K562 (cell line): ENCODE measurements at places on chromosomes 2 and 18.

GRCh38 chr2:105290981-105291660, 38.4 kb downstream of the TGFBRAP1 start:
- DNase-seq, result no peak

DNA sequence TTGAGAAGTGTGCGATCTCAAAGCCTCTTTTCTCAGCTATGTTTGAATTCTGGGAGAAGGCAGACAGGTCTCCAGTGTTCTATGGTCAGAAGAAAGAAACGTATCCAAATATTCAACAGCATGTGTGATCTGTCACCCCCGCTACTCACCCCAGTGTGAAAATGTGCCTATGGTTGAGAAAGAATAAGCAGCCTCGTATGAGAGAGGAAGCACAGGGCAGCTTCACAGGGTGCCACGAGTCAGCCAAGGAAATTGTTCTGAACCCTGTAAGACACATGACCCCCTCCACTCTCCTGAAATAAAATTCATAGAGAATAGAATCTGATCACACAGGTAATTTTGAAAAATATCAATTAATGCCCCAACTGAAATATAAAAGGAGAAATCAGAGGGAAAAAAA, 8.0 kb upstream of the SF3B1 start:
- no peak for DNase-seq

DNA sequence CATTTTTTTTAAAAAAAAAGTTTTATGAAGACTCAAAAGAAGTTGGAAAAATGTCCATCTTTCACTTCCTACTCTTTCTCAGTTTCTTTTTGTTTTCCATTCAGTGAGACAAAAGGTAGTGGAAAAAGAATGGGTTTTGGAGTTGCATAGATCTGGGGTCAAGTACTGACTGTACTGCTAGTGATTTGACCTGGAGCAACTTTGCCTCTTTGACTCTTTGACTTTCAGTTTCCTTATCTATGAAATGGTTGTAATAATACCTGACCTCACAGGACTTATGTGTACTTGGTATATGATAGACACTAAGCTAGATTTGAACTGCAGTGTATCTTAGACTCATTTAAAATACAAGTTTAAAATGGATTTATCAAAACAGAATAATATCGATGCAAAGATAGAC, 3.5 kb upstream of the KCNE4 start:
- DNase-seq, result no peak

DNA sequence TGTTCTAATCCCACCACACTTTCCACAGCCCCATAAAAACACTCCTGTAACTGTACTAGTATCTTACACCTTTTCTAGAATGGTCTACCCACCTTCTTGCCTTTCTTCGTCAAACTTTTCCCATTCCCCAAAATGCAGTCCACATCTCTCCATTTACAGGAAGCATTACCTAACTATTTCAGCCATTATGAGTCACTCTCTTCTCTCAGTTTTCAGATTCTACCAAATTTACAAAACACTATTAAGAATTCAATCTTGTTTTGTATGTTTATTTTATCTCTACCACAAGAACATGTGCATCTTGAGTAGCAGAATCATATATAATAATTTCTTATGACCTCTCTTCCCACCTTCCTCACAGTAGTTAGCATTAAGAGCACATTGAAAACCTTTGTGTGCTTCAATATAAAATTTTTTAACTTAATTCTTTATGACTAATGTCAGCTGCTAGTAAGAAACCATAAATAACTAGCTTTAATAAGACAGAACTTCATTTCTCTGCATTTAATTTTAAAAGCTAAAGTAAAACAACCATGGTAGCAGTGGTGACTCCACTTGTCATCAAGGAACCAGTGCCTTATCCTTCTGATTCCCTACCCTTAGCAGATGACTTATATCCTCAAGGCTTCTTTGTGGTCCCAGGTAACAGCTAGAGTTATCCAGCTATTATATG, 56.6 kb upstream of the MAP2 start:
- no peak for DNase-seq

DNA sequence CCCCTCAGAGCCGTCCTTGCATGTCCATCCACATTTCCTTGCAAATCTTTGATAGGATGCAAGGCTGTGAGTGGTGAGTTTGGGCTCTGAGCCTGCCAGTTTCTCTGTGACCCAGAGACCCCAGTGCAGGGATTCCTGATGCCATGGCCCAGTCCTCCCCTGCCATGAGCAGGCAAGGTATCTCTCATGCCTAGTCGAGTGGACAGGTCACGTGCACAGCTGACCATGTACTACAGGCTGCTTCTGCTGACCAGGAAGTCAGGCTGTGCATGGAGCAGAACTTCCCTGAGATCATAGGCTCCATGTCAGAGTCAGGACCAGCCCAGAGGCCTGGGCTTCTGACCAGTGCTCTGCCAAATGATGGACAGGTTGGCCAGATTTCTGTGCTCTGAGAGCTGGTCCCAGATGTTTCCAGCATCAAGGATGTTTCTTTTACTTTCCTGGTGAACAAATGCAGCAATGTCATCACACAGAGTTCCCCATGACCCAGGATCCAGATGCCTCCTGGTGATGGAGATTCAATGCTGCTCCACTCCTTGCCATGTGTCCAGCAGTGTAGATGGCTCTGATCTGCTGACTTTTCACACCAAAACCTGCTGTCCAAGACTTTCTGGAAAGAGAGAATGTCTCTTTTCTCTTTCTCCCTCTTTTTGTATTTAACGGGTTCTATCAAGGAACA, 321.6 kb upstream of the HS6ST1 start:
- no peak for DNase-seq

- no peak for DNase-seq
Measured at GRCh38 chr18:5914951-5915350, 19.6 kb upstream of the TMEM200C start.

- no peak for DNase-seq
Measured at GRCh38 chr2:37831081-37831780, 93.9 kb upstream of the RMDN2 start.

DNA sequence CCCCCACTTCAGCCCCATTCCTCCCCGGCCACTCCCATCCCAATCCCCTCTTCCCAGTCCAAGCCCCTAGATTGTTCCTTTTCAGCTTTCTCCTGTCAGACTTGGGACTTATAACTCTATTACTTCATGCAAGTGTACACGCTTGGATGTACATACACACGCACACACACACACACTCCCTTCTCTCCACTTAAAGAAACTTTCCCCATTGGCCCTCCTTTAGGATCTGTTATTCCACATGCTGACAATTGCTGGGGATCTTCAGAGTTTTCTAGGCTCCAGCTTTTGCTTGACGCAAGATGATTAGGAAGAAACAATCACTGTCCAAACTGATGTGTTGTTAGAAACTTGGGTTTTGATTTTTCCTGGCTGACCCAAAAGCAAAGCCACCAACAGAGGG, 75.4 kb downstream of the CDK15 start:
- DNase-seq, result no peak

DNA sequence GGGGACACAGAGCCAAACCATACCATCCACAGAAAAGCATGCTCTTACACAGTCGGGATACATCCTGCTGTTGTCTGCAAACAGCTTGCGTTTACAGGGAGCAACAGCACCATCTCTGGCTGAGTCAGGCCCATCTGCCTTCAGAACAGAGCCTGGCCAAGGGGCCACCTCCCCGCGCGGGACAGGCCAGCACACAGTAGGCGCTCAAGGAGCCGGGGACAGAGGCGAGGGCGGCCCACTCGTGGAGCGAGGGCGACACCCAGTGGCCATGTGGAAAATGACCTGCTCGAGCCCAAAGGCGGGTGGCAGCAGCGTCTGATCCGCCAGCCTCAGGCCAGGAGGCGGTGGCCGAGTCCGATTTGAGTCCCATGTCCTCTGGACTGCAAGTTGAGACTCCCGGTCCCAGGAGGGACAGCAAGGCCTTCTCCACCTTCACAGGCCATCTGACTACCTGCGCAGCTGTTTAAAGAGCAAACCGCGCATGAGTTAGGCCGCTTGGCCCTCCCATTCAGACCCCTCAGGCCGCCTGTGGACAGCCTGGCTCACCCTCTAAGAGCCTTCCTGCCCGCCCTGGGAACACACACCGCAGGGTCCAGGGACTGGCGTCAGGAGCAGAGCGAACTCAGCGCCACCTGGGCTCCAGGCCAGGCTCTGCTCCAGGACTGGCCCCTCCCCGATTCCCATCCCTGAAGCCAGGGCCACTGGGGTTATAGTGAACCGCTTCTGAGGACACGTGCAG, 38.3 kb downstream of the TTC32 start:
- peak; percentile 74 for DNase-seq

DNA sequence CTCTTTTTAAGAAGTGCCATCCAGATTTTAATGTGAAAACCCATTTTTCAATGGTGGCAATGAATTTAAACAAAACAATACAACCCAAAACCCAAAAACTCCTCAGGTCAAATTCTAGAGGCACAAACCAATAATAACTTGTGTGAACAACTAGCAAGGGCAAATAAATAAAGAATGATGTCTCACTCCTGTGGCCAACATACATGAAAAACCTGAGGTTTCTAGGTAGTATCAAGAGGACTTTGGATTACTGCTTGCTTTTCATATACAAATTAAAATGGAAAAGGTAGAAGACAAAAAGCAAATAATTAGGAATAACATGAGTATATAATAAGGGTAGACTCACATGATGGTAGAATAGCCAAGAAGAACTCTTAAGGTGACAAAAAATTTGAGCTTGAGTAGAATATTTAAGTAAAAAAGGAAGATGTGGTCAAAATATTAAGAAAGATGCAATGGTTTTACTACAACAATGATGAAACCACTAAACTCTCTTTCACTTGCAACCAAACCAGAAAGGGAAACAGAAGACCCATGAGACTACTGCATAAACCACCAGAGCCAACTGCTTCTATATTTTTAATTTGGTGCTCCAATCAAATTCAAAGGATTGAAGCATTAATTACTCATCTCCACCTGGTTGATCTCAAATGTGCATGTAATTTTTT, 53.5 kb downstream of the DARS1 start:
- DNase-seq, result no peak

GRCh38 chr2:204353823-204354222, 191.5 kb upstream of the PARD3B start:
- DNase-seq, result no peak

- DNase-seq, result no peak
Measured at GRCh38 chr2:26161926-26162325, 11.0 kb upstream of the GAREM2 start.

DNA sequence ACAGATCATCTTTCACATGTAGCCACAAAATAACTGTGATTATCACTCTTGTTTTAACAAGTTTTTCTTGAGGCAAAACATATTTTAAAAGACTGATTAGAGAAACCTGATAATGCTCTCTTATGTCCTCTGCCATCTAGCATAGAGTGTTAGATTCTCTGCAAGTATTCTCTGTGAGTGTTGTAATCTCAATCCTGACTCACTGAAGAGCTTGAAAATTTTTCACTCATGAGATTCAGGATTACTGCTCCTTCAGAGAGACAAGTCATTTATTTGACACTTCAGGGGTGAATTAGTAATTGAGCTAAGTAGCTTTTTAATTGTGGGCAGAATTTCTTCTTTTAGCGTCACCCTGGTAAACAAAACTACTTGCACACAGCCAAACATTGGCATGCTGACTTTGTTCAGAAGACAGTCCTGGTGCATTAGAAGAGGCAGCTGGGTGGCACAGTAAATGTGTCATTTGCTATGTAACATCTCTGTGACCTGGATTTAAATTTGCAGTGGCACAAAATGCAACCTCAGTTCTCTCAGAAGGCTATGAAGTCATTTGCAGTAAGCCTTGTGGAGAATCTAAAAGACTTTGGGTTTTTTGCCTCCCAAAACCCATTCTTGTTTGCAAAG, 172.9 kb downstream of the LRP1B start:
- no peak for DNase-seq

GRCh38 chr18:57475408-57475807, 40.2 kb downstream of the ONECUT2 start:
- DNase-seq, result no peak

GRCh38 chr2:2838548-2838845, 507.4 kb upstream of the MYT1L start:
- DNase-seq, result no peak

DNA sequence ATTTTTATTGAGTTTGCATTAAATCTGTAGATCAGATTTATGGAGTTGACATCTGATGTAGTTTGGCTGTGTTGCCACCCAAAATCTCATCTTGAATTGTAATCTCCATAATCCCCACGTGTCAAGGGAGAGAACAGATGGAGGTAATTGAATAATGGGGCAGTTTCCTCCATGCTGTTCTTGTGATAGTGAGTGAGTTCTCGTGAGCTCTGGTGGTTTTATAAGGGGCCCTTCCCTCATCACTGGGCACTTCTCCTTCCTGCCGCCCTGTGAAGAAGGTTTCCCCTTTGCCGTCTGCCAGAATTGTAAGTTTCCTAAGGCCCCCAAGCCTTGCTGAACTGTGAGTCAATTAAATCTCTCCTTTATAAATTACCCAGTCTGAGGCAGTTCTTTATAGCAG, 32.2 kb downstream of the ZC3H15 start:
- no peak for DNase-seq

GRCh38 chr2:175568109-175568730, 386.7 kb upstream of the ATP5MC3 start:
- no peak for DNase-seq

DNA sequence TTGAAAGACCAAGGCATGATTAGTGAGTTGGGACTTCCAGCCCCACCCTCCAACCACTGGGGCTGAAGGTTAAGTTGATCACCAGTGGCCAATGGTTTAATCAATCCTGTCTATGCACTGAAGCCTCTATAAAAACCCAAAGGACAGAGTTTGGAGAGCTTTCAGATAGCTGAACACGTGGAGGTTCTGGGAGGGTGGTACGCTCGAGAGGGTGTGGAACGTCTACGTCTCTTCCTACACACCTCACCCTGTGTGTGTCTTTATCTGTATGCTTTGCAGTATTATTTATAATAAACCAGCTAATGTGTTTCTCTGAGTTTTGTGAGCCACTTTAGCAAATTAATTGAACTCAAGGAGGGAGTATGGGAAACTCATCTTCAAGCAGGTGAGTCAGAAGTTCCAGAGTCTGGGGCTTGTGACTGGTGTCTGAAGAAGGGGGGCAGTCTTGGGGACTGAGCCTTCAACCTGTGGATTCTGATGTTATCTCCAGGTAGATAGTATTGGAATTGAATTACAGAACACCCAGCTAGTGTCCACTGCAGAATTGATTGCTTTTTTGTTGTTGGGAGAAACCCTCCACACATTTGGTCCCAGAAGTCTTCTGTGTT, 20.3 kb downstream of the ACTR3 start:
- DNase-seq, result peak; percentile 26

- no peak for DNase-seq
Measured at GRCh38 chr2:207093234-207093633, 72.5 kb downstream of the KLF7 start.

DNA sequence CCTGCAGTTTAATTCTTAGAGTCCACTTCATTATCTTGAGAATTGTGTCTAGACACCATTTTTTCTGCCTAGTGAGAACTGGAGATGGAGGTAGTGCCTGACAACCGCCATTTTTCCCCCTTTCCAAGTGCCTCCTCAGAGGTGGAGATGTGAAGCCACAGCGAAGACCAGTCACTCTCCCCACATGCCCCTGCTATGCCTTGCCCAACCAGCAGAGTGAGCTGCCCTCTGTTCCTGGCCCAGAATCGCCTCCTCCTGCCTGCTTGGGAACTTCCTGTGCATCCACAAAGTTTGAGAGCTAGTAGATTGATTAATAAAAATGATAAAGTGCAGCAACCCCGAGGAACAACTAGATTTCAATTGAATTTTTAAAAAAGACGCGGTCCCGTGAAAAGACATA, 123.3 kb downstream of the CLIP4 start:
- peak; percentile 22 for DNase-seq
